ENCODE measurements at places on chromosomes 7 and 10. TPM values are rescaled to one million over a fixed set of nuclear protein-coding genes. Genes with fewer than 3 reads are reported as not detected.

CTBP2 gene
- 66.7 TPM for total RNA-seq

CCZ1B gene
- 70.4 TPM for total RNA-seq

ZP3 gene
- total RNA-seq = 0.84 TPM

ARID5B gene
- 34.1 TPM for total RNA-seq

CALML3 gene
- not detected for total RNA-seq

SEMA3D gene
- total RNA-seq = 13.6 TPM

CALML5 gene
- total RNA-seq = not detected

GPR141 gene
- 4.0 TPM for total RNA-seq

CPXM2 gene
- total RNA-seq = 9.7 TPM

PDZD7 gene
- 1.6 TPM for total RNA-seq

CCT6A gene
- total RNA-seq = 76.2 TPM

ACTL6B gene
- total RNA-seq = not detected

OR2A1 gene
- not detected for total RNA-seq

CALHM1 gene
- not detected for total RNA-seq

All from upper lobe of right lung (tissue), 1 donor.